ENCODE measurements at places on chromosomes 13 and 19. TPM values are rescaled to one million over a fixed set of nuclear protein-coding genes. Genes with fewer than 3 reads are reported as not detected.

Gene ICAM5
- polyA plus RNA-seq = 0.55 TPM

Gene FOXO1
- polyA plus RNA-seq = 33.0 TPM

Gene MEDAG
- 260 TPM for polyA plus RNA-seq

Gene OR7D2
- polyA plus RNA-seq = 0.11 TPM

Gene CGB5
- not detected for polyA plus RNA-seq

Gene ZNF708
- 2.7 TPM for polyA plus RNA-seq

Gene ZNF77
- 2.1 TPM for polyA plus RNA-seq

Gene ATP8B3
- 0.80 TPM for polyA plus RNA-seq

Gene FREM2
- polyA plus RNA-seq = 0.11 TPM

Gene CBY2
- polyA plus RNA-seq = not detected

Gene FAM174C
- polyA plus RNA-seq = 44.9 TPM

Gene NLRP11
- 0.03 TPM for polyA plus RNA-seq

Gene ZNF850
- polyA plus RNA-seq = 0.45 TPM

Gene TPTE2
- not detected for polyA plus RNA-seq

Gene SLC25A41
- polyA plus RNA-seq = 0.21 TPM

Gene IGFL2
- polyA plus RNA-seq = 0.22 TPM

Gene LGALS7
- 0.94 TPM for polyA plus RNA-seq

Gene URAD
- polyA plus RNA-seq = 0.30 TPM
